T-cell (primary cell): ENCODE measurements at places on chromosomes 6 and 20.

GRCh38 chr6:11139051-11139960 lies 27.8 kb upstream of the ERVFRD-1 start:
- no peak for DNase-seq

- no peak for DNase-seq
These were observed 4.5 kb downstream of the BCAS4 start for GRCh38 chr20:50799176-50799889.

DNA sequence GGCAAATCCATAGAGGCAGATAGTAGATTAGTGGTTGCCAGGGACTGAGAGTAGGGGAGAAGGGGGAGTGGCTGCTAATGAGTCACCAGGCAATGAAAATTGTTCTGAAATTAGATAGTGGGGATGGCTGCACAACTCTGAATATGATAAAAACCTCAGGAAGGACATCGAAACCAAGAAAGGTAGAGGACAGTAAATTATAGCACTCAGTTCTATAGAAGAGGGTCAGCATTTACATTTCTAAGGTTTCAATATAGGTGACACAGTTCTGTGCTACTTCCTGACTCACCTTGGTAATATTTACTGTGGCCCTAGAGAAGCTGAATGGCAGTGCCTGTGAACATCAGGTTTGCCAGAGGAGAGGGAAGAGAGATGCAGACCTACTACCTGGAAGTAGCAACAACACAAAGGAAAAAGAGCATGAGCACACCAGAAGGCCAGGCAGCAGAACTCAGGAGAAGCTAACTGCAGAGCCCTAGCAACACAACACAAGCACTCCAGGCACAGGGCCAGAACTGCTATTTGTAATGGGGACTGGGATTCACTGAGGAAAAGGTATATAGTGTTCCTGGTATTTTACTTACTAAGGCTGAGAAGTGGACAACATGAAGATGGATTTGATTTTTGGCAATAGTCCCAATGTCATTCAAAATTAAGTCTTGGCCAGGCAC lies 75.9 kb downstream of the PLCG1 start:
- no peak for DNase-seq

GRCh38 chr20:10014431-10014830 lies 20.4 kb upstream of the ANKEF1 start:
- DNase-seq: no peak

GRCh38 chr6:130932438-130932837 lies 105.2 kb downstream of the SMLR1 start:
- DNase-seq: no peak

DNA sequence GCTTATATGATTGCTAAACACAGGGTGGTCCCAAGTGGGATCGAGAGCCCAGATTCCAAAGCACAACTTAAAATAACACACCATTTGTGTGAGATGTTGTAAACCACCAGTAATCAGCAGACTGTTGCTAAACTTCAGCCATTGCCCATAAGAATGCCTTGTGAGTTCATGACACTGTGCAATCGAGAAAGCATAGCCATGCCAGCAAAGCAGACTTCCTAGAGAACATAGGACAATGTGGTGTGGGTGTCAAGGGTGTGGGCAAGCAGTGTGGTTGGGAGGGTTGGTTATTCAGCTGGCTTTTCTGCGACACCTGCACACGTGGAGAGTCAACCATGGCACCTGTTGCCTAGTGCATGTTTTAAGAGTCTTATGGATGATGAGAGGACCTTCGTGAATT lies 16.1 kb upstream of the CALHM6 start:
- no peak for DNase-seq

GRCh38 chr20:4064144-4064909 lies 49.0 kb upstream of the RNF24 start:
- no peak for DNase-seq
